ENCODE measurements at places on chromosomes 2 and 18.

GRCh38 chr18:39795350-39795749, 2159.7 kb upstream of the PIK3C3 start:
- no peak for DNase-seq

GRCh38 chr2:7896940-7897487, 784.8 kb upstream of the ID2 start:
- DNase-seq = no peak

DNA sequence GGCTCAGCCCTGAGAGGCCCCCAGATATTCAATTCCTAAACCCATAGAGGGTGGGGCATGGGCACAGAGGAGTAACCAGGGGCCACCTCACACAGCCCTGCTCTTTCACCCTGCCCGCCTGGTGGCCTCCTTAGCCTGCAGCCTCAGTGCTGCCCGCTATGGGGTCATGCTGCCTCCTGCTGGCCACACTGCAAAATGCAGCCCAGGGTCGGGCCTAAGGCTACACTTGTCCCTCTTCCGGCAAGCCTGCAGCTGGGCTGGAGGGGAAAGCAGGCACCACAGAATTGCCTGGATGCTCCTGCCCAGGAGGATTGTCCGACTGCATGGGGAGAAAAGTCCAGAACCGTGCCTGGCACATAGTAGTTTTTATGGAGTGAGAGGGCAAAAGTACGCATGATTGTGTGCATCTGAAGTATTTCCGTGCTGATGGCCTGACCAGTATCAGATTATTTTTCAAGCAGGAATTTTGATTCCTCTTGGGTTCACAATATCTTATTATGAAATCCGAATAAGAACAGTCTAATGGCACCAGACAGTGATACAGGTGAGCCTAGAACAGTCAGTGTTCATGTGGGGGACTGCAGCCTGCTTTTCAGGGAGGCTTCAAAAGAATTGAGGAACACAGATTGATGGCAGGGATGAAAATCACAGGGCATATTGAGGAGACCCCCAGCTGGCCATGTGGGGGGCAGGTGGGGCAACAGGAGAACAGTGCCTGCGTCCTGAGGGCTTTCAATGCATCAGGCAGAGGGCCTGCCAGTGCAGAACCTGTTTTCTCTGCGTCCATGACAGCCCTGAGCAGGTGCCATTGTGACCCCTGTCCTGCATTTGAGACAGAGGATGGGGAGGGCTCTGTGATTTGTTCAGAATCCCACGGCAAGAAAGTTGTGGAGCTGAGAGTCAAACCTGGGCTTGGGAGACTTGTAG, 51.2 kb upstream of the ALPP start:
- peak; percentile 82 for DNase-seq

GRCh38 chr2:65279756-65280155, 52.1 kb downstream of the ACTR2 start:
- no peak for DNase-seq

GRCh38 chr2:100427627-100428258, 10.3 kb upstream of the CHST10 start:
- DNase-seq = peak; percentile 82

GRCh38 chr18:21330122-21330701, 88.2 kb downstream of the GREB1L start:
- no peak for DNase-seq

All from Peyer's patch (tissue), 4 donors.